ENCODE measurements at places on chromosomes 2 and 18.

DNA sequence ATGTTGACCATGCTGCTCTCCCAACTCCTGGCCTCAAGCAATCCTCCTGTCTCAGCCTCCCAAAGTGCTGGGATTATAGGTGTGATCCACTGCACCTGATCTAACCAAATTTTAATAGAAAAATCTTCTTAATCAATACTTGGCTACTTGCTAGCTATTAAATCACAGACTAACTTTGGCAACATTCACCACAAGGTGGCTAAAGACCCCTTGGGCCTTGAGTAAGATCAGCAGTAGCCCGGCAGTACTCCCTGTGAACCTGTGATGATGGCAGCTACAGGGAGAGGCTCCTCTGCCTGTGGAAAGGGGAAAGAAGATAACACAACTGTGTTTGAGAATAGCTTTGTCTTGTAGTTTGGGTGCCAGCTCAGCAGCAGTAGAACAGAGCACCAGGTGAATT, 102.9 kb downstream of the SLC39A10 start:
- DNase-seq = no peak

DNA sequence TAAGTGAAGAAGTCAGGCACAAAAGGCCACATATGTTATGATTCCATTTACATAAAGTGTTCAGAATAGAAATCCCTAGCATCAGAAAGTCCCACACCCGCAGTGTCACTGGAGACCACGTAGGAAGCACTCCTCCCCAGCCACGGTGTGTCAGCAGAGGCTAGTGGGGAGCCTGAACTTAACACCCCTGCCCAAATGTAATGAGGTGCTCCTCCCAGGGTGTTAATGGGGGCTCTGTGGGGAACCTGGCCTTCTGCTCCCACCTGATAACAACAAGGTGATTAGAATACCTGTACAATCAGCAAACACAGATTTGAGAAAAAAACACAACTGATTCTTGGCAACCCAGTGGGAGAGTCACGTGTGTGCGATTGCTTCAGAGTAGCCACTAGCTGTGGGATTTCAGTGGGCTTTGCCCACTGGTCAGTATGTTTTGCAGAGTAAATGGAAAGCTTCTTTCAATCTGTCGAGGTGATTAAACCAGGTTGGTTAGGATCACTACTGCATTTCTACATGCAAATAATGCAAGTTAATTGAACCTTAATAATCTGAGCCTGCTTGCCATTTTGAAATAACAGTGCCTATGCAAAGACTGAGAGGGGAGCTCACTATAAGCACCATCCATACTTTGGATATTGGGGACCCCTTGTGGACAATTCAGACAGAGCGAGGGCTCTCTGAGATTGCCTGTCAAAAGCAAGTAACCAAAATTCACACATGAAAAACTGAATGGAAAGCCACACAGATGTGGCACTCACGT, 20.6 kb upstream of the ATRAID start:
- DNase-seq = peak; percentile 47

DNA sequence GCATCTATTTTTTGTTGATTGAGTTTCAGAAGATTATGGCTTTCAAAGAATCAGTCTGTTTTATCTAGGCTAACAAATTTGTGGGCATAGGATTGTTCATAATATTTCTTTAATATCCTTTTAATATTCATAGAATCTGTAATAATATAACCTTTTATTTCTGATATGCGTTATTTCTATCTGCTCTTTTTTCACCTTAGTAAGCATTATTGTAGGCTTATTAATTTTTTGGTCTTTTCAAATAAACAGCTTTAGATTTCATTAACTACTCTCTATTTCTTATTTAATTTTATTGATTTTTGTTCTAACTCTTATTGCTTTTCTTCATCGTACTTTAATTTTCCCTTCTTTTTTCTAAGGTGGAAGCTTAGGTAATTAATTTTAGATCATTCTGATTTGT, 1614.4 kb upstream of the DDX18 start:
- no peak for DNase-seq

DNA sequence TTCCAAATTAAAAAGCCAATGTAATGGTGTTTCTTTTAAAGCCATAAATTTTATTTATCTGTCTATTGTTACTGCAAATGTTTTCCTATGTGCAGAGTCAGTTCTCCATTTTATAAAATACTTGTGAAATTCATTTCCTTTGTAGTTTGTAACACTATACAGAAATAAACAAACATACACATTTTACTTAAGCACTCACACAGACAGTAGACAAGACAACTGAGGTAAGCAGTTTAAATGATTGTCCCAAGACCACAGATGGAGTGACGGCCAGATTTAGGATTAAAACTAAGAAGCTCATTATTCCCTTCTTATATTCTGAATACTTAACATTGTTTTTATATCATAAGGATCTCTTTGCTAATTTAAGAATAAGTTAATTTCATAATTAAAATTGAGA, 100.9 kb downstream of the BAZ2B start:
- no peak for DNase-seq

DNA sequence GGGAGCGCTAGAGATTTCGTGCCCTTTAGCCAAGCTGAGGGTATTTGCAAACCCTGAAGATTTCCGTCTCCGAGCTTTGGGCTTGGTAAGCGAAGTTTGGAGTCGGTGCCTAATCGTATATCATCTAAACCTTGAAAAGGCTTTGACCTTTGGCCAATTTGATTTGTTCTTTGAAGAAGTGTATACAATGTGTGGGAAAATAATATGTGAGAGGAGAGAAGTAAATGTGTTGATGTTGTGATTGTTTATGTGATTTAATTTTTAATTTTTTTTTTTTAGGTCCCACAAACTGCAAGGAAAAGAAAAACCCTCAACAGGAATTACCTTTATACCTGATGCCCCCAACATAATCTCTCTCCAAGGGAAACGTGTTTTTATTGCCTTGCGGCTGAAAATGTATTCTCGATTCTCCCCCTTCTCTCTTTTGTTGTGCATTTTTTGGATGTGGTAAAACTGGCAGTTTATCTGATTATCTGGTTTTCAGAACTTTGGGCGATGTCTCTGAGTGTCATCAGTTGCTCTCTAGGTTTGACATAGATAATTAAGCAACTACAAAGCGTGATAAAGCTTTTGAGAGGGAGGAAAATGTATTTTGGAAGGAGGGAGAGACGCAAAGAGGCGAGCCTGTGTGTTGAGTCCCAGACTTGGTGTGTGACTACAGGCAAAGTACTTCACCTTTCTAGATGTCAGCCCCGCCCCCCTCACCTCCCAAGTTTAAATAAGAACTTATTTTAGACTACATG, 912 bp upstream of the FBXO11 start:
- no peak for DNase-seq

DNA sequence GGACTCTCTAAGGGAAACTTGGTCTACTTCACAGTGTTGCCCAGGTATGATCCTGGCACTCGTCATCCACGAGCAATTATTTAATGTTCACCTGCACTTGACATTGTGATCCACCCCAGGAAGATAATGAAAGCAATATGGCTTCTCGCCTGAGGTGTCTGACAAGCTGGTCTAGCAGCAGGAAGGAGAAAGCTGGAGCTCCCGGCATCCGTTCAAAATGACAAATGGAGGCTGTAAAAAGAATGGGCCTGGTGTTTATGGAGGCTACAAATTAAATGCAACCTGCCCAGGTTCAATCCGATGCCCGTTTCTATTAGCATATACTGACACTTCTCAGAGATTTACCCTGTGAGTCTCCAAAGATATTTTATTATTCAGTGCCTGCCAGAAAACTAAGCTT, 317.6 kb downstream of the CTNNA2 start:
- no peak for DNase-seq

DNA sequence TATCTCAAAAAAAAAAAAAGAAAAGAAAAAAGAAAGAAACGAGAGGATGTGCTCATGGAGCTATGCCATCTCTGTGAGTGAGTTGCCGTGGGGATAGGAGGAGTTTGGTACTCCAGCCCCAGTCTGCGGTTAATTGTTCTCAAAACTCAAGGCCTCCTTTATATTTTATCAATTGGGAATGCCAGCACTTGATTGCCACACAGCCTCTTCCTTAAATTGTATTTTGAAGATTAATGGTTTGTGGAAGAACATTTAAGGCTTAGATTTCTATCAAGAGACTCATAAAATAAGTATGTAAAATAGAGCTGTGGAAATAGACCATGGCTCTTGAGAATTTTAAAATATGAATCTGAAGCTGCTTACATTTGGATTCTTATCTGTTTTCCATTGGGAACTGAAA, 29.8 kb downstream of the KCNE4 start:
- no peak for DNase-seq

GRCh38 chr18:2681993-2682603, 26.6 kb downstream of the SMCHD1 start:
- no peak for DNase-seq

- DNase-seq = no peak
Observed at GRCh38 chr2:66271777-66272176, 163.1 kb upstream of the MEIS1 start.

DNA sequence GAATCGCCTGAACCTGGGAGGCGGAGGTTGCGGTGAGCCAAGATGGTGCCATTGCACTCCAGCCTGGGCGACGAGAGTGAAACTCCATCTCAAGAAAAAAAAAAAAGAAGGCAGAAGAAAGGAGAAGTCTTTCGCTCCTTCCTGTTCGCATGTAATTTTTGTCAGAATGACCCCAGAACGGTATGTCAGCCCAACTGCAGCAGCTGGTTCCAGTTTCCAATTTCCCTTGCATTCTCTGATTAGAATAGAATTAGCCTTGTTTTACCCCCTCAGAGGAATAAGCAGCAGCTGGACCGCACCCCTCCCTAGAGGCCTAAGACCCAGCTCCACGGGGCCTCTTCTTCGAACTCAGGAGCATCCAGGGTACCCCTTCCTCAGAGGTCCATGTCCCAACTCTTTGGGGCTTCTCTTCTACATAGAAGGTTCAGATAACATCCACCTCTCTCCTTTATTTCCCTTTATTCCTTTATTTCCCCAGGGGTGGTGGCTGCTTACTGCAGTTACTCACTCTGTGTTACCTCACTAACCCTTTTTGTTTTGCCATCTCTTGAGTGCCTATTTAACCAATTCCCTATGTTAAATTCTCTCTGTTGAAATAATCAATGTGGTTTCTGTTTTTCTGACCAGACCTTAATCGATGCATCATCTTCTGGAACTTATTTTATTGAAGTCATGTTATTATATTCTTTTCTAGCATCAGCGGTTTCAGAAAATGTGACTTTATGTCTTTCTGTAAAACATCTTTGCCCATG, 7.2 kb upstream of the PUM2 start:
- DNase-seq = no peak

DNA sequence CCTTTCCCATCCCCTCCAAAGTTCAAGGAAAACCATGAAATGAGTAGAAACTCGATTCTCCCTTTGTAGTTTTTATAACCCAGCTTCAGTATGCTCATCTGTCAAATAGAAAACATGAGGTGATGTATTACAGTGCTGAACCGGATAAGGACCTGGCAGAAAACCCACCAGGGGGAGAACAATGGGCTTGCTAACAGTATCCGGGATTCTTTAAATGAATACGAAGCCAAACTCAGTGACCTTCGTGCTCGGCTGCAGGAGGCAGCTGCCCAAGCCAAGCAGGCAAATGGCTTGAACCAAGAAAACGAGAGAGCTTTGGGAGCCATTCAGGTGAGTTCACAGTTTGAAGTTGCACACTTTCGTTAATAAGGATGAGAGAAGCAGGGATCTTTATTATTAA, 113.6 kb upstream of the TTC39C start:
- DNase-seq = no peak

DNA sequence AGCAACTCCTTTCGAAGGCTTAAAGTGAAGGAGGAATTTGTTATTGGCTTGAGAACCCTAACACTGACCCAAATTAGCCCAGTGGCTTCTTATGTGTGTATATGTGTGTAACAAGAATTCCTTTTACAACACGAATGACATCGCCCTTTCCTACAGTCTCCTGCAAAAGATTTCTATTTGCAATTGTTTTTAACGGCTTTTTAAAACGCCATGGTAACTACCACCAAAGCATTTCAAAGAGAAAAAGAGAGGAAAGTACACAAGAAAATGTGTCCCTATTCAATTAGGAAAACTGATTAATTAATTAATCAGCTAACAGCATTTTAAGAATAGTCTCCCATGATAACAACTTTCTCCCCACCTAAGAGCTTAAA, 58.1 kb downstream of the PAX3 start:
- DNase-seq = no peak

GRCh38 chr2:197674591-197674990, 796 bp downstream of the RFTN2 start:
- DNase-seq = no peak

- DNase-seq = no peak
Observed at GRCh38 chr18:54712306-54712705, 116.0 kb upstream of the RAB27B start.

- no peak for DNase-seq
Observed at GRCh38 chr2:222239945-222240675, 58.7 kb downstream of the PAX3 start.

All from NCI-H1105 (cell line).